ENCODE measurements at places on chromosomes 1 and 21. TPM values are rescaled to one million over a fixed set of nuclear protein-coding genes. Genes with fewer than 3 reads are reported as not detected.

SLC45A3 gene
- 2.5 TPM for total RNA-seq

- DNase-seq, result no peak
Measured at GRCh38 chr21:42939582-42940413, 14.4 kb upstream of the ERVH48-1 start.

MYBPHL gene
- total RNA-seq, result not detected

GRCh38 chr1:8690253-8690525 is 127.3 kb downstream of the RERE start:
- DNase-seq, result no peak

- DNase-seq, result no peak
Measured at GRCh38 chr1:154323493-154323892, 1.8 kb upstream of the ATP8B2 start.

GAS5 gene
- total RNA-seq, result 363 TPM

DNA sequence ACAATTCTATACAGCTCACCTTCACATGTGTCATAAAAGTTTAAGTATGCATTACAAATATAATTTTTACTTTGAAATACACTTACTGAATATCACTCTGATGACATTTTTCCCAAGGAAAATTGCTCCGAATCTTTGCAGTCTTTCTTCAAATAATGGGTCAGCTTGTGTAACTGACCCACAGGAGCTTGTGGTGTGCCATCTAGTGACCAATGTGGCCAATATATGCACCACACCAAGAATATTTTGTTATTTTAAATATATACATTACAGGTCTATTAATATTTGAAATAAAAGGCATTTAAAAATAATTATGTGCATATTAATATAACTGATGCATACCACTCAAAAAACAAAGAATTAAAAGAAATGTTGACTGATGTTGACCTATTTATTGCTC is 271.4 kb downstream of the TBX15 start:
- no peak for DNase-seq

GRCh38 chr1:175525222-175525621 is 218.2 kb downstream of the TNR start:
- DNase-seq, result no peak

DNA sequence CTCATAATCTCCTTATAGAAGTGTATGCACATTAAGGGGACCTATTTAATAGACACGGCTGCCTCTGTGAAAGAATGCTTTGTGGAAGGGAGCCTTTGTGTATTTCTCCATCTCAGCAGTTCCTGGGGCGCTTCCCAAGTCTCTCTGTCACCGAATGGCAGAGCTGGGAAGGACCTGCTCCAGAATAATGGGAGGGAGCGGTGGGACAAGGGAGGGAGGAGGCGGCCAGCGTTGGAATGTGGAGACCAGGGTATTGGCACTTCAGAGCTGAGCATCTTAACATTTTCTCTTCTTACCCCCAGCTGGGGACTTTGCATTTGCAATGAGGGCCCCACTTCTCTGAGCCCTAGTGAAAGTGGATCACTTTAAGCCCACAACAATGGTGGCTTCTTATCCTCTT is 23.9 kb downstream of the CACHD1 start:
- no peak for DNase-seq

DNA sequence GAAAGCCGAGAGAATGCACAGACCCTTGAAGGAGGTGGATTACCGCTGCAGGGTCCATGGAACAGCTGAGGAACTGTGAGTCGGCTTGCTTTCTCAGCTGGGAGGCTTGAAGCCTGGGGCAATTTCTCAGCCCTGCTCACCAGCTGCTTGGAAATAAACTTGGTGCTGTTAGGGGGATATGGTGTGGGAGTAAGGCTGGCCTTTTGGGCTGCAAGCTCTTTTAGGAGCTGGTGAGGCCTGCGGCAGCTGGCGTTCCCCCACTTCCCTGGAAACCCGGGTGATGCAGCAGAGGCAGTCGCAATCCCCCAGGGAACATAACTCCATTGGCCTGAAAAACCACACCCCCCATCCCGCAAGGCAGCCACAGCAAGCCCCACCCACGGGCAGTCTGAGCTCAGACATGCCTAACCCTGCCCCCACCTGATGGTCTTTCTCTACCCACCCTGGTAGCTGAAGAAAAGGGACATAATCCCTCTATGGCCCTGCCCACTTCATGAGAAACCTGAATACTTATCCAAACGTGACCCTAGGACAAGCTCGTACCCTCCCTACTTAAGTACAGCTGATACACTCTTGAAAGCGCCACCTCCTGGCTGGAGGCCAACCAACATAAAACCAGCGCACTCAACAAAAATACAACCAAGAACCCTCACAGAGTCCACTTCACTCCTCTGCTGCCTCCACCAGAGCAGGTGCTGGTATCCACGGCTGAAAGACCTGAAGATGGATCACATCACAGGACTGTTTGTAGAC is 1995.8 kb downstream of the NCAM2 start:
- DNase-seq, result no peak

DNA sequence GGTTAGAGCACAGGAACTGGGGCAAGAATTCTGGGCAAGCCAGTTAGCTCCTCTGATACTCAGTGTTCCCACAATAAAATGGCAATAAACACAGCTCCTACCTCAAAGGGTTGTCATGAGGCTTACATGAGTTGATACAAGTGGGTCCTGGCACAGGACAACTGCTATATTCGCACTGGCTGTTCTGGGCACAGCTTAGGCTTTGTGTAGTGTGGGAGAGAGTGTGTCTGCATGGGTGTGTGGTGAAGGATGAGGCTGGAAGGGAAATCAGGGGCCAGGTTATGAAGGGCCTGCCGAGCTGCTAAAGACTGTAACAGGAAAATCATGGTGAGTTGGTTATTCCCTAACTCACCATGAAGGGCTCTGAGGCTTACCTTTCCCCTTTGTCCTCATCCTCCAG is 18.7 kb downstream of the ETV3 start:
- DNase-seq, result no peak
